Stimulated activated CD4-positive, alpha-beta T cell treated with anti-CD3 and anti-CD28 coated beads, Interleukin-4, amount 100 ng/mL, for 1 hour (primary cell): ENCODE measurements at places on chromosomes 16 and 17.

DNA sequence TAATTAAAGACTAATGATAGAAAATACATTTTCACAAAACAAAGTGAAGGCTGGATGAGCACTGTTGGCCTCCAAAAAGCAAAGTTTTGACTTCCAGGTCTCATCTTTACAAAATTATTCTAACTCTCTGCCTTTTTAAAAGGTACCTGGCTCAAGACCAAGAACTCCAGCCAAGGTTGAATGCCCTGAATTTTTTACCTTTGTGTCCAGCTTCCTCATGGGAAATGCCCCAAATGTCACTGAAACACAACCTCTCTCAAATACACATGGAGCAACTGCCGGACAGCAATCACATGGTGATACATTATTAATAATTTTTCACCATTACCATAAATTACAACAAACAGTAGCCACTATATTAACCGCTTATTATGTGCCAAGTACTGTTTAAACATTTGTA lies 32.2 kb downstream of the ADAMTS18 start:
- no peak for DNase-seq

DNA sequence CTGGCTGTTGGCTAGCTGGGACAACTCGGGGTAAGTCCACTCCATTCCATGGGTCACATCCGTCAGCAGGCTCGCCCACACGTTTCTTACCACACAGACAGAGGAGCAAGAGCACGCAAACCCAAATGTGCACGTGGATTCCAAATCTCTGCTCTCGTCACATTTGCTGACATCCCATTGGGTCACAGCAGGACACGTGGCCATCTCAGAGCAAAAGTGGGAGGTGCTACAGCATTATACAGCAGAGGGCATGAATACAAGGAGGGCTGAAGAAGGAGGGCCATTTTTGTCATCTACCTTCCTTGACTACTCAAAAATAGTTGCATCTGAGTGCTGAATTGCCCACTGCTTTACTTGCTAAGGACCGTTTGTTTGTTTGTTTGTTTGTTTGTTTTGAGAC lies 84.7 kb downstream of the RBBP6 start:
- no peak for DNase-seq

GRCh38 chr17:61306003-61306402 lies 93.6 kb upstream of the TBX2 start:
- no peak for DNase-seq

DNA sequence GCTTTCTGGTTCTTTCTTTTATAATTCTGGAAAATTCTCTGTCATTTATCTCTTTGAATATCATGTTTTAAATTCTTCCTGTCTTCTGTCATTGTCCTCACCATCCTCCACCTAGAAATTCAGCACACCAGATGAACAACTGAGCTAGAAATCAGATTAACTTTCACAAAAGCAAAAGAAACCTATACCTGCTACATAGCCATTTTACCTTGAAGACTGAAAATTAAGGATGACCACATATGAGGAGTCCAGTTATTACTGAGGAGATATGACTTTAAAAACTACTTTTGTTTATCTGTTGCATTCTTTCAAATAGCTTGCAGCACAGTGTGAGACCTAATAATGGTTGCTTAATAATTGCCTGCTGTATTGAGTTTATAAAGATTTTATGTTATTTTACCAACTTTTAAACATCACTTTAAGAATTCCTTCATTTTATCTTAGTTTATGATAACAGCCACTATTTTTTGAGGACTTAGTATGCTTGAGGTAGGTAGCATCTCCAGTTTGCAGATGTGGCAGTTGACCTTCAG lies 104.3 kb downstream of the BCAS3 start:
- no peak for DNase-seq

DNA sequence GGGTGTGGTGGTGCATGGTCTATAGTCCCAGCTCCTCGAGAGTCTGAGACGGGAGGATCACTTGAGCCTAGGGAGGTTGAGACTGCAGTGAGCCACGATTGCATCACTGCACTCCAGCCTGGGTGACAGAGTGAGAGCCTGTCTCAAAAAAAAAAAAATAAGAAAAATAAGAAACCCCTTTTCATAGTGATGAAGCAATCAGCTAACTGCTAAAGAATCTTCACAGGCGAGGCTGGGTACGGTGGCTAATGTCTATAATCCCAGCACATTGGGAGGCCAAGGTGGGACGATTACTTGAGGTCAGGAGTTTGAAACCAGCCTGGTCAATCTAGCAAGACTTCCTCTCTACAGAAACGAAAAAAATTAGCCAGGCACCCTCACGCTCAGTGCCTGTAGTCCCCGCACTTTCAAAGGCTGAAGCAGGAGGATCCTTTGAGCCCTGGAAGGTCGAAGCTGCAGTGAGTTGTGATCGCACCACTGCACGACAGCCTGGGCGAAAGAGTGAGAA lies 760 bp downstream of the SLFN12L start:
- DNase-seq: peak; percentile 31

- no peak for DNase-seq
Measured at GRCh38 chr16:85667841-85668413, 20.8 kb downstream of the GINS2 start.

DNA sequence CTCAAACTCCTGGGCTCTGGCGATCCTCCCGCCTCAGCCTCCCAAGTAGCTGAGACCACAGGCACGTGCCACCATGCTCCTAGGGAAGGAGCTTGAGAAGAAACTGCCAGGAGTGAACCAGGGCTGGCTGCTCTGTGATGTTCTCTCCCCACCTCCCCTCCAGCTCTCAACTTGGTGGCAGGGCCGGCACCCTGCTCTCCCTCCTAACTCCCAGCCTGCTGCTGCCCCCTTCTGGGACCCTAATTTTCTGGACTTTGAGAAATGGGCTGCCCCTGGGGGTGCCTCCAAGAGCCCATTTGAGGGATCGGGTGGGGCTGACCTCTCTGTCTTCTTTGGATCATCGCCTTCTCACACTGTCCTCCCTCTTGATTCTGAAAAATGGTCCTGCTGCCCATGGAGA lies 14.9 kb upstream of the STAT3 start:
- DNase-seq: peak; percentile 52

DNA sequence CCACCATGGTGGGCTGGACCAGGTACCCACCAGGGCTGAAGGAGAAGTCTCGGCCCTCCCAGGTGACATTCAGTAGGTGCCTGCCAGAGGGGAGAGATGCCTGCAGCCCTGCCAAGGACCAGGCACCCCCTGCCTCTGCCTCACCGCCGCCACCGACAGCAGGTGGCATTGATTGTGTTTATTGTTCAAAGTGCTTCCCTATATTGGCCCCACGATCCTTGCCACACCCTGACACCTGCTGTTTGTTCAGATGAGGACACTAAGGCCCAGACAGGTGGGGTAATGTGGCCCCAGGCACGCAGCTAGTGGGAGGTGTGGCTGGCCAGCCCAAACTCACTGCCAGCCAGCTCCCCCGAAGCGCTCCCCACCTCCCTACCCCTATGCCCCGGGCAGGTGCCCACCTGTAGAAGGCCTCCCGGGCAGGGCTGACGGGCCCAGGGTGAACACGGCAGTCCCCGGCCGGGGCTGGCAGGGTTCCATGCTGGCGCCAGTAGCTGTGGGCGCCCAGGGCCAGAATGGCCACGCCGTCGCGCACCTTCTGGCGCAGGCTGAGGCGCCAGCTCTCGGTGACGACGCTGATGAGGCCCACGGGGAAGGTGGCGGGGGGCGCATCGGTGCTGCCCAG lies 8.0 kb downstream of the GRIN2C start:
- no peak for DNase-seq

DNA sequence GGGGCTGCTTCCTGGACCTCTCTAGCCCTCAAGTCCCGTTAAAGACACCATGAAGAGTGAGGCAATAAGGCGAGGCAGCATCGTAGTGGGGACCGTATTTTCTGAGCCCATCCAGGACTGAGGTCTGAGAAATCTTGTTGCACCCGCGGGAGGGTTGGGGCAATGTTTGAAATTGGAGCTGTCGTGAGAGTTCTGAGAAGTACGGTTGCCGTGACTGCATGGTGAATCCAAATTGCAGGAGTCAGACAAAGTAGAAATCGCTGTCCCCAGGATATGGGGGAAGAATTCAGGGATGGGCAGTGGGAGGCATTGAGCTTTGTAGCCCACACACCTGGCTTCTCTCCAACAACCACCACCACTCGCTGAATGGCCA lies 42.0 kb upstream of the RPL38 start:
- no peak for DNase-seq

GRCh38 chr17:57747221-57748017 lies 2.3 kb upstream of the CCDC182 start:
- DNase-seq: peak; percentile 9

- DNase-seq: no peak
Measured at GRCh38 chr17:80328634-80329380, 68.2 kb downstream of the RNF213 start.

- DNase-seq: no peak
Measured at GRCh38 chr17:73983621-73984400, 219.7 kb upstream of the RPL38 start.

GRCh38 chr17:57166803-57167202 lies 81.8 kb downstream of the AKAP1 start:
- DNase-seq: no peak

DNA sequence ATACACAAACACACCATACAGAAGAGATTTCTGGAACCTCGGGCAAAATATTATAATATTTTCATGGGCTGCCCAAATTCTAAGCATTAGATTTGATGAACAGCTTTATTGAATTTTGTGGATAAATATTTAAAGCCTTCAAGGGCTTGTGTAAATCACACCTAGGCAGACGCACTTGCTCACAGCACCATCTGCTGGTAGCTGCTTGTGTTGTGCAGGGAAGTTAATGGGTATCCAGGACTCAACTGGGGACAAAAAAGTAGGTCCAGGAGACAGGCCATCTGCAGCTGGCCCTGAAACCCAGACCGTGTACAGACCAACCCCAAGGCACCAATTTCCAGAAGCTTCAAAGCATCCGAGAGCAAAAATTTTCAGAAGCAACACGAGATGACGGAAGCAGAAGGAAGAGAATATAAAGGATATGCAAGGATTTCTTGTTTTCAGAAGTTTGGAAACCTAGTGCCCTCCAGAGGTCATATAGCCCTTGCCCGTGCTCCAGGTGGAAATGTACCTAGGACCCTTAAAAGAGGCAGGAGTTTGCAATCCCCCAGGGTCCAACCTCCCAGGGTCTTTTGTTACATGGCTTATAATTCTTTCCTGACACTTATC lies 140.0 kb downstream of the CHD9NB start:
- peak; percentile 4 for DNase-seq

- no peak for DNase-seq
Measured at GRCh38 chr16:89152831-89153700, 18.5 kb upstream of the CDH15 start.

DNA sequence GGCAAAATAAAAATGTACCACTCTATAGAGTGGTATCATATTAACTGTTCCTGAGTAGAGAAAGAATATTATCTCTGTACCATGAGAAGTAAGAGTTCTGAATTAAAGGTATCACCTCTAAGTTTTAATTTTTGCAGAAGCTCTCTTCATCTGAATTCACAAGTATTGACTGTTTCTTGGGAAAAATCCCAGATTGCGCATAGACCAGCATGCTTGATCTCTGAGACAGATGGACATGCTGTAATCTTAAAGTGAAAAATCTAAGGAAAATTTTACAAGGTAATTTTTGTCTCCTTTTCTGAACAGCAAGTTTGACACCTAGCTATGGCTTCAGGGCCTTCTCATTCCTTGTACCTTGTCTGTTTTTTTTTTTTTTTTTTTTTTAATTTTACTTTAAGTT lies 1050.7 kb upstream of the RBFOX1 start:
- DNase-seq: no peak

DNA sequence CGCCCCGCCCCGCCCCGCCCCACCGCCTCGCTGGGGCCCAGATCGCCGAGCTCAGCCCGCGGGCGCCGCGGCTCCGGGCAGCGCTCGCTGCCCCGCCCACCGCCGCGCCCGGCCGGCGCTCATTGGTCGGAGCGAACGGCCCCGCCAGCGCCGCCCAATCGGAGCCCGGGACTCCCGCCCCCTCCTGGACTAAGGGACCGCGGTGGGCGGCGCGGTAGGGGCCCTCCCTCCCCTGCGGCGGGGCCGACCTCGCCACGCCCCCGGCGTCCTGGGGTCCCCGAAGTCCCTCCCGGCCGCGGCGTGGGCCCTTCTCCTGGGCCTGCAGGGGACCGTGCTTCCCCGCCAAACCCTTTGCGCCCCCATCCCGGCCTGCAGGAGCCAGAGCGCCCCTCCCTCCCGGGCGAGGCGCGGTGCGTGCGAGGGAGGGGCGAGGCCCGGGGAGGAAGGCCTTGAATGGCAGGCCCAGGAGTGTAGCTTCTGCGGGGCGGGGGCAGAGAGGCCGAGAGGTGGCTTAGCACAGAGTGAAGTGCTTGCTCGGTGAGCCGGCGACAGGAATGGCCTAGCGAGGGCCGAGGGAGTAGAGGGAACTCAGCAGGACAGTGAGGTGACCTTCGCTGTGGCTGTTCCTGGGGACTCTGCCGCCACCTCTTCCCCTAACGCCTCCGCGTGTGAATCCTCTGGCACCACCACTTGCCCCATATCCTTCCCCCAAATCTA lies at the start of gene CAMKK1:
TSS of gene CAMKK1 (minus strand) at position 51 of the 717 bp plus-strand sequence. CDS start 7,366 bp downstream, outside the sequence.
- DNase-seq: peak; percentile 89

DNA sequence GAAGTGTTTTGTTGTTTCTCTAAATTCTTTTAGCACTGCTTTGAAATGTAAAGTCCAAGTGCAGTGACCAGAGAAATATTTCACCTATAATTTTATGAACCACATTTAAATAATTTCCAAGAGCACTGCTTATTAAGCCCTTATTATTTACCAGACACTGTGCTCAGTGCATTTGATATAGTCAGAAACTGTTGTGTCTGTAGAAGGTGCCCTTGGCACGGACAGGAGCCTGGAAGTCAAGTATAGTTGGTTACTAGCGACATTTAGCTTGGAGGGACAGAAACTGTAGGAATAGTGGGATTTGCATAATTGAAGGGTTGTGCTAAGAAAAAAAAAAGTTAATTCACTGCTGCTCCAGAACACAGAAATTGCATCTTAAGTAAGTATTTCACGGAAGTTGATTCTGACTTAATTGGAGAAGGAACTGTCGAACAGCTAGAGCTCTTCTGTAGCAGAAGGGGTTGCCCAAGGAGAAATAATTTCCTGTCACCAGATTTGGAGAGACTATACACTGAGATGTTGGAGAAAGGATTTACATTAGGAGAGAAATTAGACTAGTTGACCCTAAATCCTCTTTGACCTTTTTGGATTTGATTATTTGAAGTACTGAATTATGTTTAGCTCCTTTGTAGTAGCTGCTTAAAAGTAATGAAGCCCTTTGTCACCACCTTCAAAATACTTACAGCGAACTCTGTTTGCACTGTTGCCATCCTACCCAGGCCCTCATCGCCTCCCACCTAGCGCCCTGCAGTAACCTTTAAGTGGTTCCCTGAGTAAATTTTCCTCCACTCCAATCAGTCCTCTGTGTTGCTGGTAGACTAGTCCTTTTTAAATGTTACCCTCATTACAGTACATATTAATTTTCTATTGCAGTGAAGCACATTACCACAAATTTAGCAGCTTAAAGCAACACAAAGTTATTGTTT lies 25.6 kb downstream of the COX10 start:
- no peak for DNase-seq

- peak; percentile 86 for DNase-seq
Measured at GRCh38 chr17:7922845-7923628, 6.6 kb downstream of the KCNAB3 start.

GRCh38 chr17:62179525-62180161 lies 114.6 kb upstream of the MED13 start:
- no peak for DNase-seq

- no peak for DNase-seq
Measured at GRCh38 chr16:89847940-89848297, 19.6 kb downstream of the SPIRE2 start.
